ENCODE measurements at places on chromosomes 3 and 15.

- DNase-seq, result no peak
These were observed 237.7 kb upstream of the AZI2 start for GRCh38 chr3:28586325-28586724.

DNA sequence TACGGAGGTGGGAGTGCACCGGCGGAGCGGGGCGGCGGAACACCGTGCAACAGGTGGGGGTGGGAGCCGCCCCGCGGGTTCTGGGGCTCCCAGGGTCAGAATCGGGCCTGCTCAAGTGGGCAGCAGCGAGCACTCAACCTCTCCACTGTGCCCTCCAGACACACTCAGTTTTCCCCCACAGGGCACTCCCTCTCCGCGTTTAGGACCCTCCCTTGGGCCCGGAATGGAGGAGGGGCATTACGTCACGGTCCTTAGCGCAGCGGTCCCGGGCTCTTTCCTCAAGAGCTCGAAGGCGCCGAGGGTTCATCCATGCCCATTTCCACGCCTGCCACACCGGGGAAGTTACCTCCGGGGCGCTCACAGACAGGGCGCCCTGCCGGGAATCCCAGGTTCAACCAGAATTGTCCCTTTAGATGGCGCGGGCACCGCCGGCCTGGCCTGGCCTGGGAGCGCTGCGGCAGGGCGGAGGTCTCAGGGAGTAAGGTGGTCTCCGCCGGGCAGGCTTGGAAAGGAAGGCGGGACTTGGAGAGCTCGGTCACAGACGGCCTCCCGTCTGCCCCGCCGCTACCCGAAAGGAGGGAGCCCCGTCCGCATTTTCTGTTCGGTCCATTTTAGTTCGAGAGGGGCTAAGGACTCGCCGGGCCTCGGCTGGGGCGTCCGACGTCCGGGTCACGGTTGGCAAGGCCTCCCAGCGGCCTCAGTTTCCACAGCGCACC, 5.1 kb downstream of the RNU6-1 start:
- DNase-seq, result no peak

GRCh38 chr3:171704002-171704401, 106.3 kb downstream of the PLD1 start:
- DNase-seq, result no peak

GRCh38 chr3:99269606-99270351, 368.3 kb upstream of the DCBLD2 start:
- no peak for DNase-seq

DNA sequence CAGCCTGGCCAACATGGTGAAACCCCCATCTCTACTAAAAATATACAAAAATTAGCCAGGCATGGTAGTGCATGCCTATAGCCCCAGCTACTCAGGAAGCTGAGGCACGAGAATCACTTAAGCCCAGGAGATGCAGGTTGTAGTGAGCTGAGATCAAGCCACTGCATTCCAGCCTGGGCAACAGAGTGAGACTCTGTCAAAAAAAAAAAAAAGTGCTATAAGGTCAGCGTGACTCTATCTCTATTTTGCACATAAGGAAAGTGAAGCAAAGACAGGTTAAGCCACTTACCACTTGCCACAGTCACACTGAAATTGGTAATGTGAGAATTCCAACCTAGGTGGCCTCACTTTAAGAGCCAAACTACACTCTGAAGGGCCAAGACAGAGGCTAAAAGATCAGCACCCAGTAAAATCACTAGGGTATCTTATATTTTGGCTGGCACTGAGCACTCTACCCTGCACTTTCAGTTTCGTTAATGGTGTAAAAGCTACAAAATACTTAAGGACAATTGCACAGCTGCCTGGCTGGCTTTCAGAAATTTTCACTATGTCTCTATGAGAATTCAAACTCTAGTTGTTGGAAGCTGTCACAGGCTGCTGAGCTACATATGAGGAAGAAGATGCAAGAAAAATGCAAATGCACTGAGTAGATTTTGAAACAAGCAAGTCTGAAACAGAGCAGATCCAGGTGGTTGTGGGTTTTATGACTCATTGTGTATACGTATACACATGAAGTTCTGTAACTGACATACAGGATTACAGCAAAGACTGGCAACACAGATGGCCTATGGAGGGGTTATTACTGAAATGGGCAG, 32.7 kb downstream of the TRANK1 start:
- DNase-seq, result no peak

DNA sequence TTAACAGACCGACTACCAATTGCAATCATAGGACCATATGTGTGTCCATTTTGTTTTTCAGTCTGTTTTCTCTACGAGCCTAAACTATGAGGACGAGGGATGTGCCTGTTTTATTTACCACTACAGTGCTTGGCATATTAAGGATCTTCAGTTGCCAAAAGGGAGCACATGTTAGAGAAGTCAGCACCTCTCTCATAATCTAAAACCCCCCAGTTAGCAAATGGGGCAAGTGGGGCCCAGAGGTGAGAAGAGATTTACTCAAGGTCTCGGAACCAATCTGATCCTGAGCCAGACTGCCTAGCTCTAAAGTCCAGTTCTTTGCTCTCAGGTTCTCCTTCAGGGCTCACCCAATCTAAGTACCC, 578 bp upstream of the PODXL2 start:
- no peak for DNase-seq

GRCh38 chr15:98063315-98063714, 102.8 kb downstream of the ARRDC4 start:
- no peak for DNase-seq

- DNase-seq, result no peak
These were observed 20.5 kb downstream of the RBP2 start for GRCh38 chr3:139455855-139456254.

DNA sequence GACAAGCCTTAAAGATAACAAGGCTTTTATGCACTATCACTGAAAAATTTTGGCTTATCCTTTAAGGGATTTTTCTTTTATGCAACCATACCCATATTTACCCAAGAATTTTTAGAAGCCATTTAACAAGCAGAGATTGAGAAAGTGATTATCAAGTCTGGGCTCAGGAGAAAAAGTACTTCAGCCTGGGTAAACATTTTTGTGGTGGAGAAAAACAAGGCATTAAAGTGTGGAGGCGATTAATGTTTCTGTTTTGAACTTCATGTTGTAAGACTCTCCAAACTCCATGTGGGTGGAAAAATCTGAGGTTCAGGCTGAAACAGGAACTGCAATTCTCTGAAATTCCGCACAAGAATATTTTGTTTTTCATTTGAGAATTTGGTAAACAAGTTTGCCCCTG, 260.4 kb upstream of the KCNMB2 start:
- DNase-seq, result no peak

GRCh38 chr15:80530737-80531365, 126.7 kb downstream of the ARNT2 start:
- no peak for DNase-seq

DNA sequence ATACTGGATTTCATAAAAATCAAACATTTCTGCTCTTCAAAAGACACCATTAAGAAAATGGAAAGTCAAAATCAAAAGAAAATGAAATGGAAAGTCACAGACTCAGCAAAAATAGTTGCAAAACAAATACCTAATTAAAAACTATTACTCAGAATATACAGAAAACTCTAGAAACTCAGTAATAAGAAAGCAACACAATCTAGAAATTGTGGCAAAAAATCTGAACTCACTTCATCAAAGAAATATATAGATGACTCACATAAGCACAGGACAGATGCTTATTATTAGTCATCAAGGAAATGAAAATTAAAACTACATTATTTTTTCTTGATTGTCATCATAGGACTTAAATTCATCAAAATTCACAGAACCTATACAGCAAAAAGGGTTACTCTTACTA, 430.0 kb downstream of the SHQ1 start:
- DNase-seq, result no peak

- DNase-seq, result no peak
These were observed 287.8 kb downstream of the CHL1 start for GRCh38 chr3:484341-484740.

- no peak for DNase-seq
These were observed 24.1 kb downstream of the PLCL2 start for GRCh38 chr3:16908896-16909295.

DNA sequence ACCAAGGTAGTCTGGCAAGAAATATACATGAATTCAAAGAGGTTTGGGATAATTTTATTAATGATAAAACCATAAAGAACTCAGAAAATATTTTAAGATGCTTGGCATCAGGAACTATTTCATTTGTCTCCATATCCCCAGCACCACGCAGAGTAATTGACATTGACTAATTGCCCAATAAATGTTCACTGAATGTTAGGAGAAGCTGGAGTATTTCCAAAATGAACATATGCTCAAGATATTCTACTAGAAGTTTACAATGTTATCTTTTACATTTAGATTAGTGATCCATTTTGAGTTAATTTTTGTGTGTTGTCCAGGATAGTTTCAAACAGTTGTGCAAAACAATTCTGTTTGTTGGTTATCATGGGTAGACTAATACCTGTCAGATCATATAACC, 298.8 kb upstream of the CTDSPL start:
- DNase-seq, result no peak

- DNase-seq, result peak; percentile 94
These were observed 11.0 kb downstream of the ETV5 start for GRCh38 chr3:186097663-186098451.

- no peak for DNase-seq
These were observed 34.1 kb downstream of the CEP19 start for GRCh38 chr3:196677931-196678330.

DNA sequence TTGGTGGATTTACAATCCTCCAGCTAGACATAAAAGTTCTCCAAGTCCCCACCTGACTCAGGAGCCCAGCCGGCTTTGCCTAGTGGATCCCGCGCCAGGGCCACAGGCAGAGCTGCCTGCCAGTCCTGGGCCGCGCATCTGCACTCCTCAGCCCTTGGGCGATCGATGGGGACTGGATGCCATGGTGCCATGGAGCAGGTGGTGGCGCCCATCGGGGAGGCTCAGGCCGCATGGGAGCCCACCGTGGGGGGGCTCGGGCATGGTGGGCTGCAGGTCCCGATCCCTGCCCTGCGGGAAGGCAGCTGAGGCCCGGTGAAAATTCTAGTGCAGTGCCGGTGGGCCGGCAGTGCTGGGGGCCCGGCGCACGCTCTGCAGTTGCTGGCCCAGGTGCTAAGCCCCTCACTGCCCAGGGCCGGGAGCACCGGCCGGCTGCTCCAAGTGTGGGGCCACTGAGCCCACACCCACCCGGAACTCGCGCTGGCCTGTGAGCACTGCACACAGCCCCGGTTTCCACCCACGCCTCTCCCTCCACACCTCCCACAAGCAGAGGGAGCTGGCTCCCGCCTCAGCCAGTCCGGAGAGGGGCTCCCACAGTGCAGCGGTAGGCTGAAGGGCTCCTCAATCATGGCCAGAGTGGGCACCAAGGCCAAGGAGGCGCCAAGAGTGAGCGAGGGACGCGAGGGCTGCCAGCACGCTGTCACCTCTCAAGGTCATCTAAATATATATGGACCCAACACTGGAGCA, 38.8 kb upstream of the IGSF11 start:
- no peak for DNase-seq

GRCh38 chr3:109851854-109852253, 514.5 kb upstream of the DPPA4 start:
- no peak for DNase-seq

- no peak for DNase-seq
These were observed 113.4 kb downstream of the FBLN2 start for GRCh38 chr3:13662238-13662847.

- no peak for DNase-seq
These were observed 20.6 kb upstream of the HHATL start for GRCh38 chr3:42723219-42723618.

- DNase-seq, result no peak
These were observed 75.5 kb upstream of the IQSEC1 start for GRCh38 chr3:13148561-13149329.

- no peak for DNase-seq
These were observed 775.9 kb downstream of the AGBL1 start for GRCh38 chr15:86855307-86856291.

DNA sequence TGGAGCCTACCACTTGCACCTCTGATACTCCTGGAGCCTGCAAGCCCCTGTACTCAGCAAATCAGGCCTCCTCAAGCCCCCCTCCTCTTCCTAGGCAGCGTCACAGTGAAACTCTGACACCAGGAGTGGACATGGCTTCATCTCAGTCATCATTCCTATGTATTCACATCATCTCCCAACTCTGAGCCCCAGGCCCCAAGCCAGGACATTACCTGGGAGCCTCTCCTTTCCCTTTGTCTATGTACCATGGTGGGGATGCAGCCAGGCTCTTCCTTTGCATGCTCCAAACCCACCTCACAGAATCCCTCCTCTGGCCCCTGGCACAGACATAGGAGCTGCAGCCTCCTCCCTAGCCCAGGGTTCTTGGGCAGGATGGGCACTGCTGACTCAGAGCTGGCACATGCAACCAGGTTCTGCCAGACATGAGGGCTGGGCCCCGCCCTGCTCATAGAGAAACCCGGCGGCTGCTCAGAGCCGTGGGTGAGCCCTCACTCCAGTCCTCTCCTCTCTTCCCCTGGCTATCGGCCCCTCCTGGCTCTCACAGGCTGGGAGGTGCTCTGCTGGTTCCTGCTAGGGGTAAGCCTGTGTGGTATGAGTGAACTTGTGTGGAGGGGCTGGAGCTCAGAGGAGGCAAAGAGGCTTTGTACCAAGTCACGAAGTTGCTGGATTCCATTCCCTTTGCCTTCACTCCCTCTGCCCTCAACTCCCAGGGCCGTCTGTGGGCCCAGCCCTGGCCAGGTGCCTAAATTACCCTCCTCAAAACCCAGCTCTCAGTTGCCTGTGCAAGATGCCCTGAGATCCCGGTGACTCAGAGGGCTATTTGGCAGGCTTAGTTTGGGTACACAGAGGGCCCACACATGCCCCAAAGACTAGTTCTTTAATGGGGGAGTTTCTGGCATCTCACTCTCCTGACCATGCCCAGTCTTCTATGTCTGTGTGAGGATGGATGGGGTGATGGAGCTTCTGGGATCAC, 1.9 kb upstream of the PLCD1 start:
- no peak for DNase-seq

DNA sequence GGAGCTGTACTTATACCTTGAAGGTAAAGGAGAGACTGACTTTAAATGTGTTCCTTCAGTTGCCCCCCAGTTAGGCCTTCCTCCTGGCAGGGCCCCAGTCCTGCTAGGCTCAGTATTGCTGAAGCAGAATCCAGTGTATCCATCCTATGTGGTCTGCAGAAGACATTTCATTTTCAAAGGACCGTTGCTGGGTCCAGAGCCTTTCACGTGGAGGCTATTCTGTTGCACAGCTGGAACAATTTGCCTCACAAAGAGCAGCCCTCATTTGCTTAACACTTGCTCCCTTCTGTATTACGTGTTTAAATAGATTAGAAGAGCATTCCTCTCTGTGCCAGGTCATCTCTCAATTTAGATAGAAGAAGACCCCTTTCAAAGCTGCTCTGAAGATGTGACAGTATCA, 78.9 kb upstream of the CFAP20DC start:
- DNase-seq, result no peak

DNA sequence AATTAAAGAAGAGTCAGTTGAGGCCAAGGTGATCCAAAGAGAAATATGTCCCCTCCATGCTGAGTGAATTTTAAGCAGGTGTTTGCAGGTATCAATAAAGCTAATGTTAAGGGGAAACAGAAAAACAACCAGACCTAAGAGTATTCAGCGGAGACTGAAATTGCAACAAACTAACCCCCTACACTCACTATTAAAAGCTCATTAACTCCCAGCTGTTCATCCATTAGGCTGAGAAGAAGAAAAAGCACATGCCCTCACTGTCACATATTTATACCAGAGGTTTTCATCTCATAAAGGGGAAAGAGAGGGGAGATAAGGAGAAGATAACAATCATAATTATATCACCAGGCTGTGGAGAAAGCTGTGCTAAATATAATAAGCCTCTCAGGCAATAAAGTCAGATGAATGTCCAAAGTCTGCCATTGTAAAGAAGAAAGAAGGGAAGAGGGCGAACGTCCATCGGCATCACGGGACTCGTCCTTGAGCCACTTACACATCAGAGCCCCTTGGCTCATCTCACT, 145.2 kb downstream of the TAFA4 start:
- DNase-seq, result no peak

All from DMS153 (cell line).